ENCODE measurements at places on chromosomes 13 and 19.

DNA sequence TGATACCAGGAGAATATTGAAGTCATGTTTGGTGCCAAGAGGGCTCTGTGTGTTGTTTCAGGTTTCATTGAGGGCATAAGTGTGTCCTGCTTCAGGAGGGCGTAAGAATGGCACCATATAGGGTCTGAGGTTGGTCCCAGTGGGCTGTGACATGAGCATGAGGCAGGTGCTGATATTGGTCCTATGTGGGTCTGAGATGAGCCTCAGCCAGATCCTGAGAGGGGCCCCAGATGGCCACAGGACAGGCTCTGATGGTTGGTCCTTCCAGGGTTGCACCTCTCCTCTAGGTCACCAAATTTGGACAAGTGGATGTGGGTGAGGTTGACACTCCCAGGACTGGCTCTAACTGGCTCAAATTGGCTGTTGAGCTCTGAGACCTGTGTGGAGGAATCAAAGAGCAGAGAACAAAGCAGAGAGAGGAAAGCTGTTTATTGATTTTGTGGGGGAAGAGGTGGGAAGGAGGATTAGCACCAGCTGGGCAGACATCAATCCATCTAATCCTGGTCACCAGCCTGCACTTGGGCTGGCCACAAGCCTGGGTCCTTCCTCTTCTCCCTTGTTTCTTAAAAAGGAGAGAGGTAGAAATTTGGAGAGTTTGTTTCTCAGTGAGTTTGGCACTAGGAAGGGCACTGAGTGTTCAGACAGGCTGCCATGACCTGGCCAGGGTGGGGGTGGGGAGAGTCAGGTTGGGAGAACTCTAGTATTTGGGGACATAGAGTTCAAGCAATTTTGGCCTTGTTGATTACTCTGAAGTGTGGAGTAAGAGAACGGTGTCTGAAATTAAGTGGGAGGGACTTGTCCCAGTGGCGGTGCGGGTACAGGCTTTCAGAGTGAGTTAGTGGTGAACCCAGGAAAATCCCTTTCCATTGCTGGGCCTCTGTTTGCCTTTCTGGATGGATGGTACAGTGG, 38.7 kb downstream of the CYP2B6 start:
- H3K27ac ChIP-seq = no peak overlapping the region
- no peak for DNase-seq
- peaks cover 47% of the 10 kb centered on the region for H3K27me3 ChIP-seq
- no peaks in the 10 kb centered on the region for H3K36me3 ChIP-seq
- H3K4me3 ChIP-seq = no peak overlapping the region

GRCh38 chr13:112451512-112452379, 75.6 kb downstream of the SPACA7 start:
- DNase-seq = no peak
- H3K27ac ChIP-seq = peak overlapping the region; percentile 35
- peaks cover 11% of the 10 kb centered on the region for H3K4me1 ChIP-seq
- no peaks in the 10 kb centered on the region for H3K36me3 ChIP-seq
- no peak overlapping the region for H3K4me3 ChIP-seq
- H3K27me3 ChIP-seq = no peaks in the 10 kb centered on the region

DNA sequence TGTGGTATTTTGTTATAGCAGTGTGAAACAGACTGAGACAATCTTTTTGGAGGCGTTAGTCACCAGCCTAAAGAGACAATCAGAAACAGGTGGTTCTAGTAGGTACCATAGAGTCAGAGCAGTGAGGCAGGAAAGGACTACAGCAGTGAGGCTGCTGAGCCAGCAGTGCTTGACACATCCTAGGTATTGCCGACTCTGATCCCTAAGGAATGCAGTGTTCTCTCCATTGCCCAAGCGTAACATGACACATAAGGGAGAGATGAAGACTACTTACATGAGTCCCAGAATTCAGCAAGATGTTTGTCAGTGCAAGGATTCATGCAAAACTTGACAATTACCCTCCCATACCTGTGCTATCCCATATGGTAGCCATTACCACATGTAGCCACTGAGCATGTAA, 62.4 kb upstream of the XPO4 start:
- no peak for DNase-seq

- no peak overlapping the region for H3K4me3 ChIP-seq
- H3K27me3 ChIP-seq = no peaks in the 10 kb centered on the region
- DNase-seq = no peak
These were observed 739.4 kb downstream of the EFNB2 start for GRCh38 chr13:105796081-105796480.

- no peak overlapping the region for H3K4me3 ChIP-seq
- no peak overlapping the region for H3K27ac ChIP-seq
- H3K27me3 ChIP-seq = no peaks in the 10 kb centered on the region
- no peaks in the 10 kb centered on the region for H3K36me3 ChIP-seq
- DNase-seq = no peak
These were observed 144.6 kb upstream of the UBL3 start for GRCh38 chr13:29994911-29995595.

DNA sequence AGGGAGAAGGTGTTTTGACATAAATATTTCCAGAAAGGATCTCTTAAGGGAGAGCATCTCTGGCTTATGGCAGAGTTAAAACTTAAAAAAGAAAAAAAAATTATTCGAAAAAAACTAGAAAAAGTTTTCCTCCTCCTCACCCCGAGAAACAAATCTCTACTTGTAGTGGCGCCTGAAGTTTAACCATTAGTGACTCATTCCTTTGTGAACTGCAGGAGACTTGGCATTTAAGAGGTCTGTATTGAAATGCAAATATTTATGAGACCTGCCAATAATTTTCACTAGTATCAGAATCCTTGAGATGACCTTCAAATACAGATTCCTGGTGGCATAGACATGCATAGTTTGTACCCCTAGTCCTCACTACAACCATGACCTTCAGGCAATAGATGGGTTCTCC, 64.9 kb upstream of the MED4 start:
- no peak for DNase-seq
- H3K27me3 ChIP-seq = no peaks in the 10 kb centered on the region
- peaks cover 7% of the 10 kb centered on the region for H3K4me1 ChIP-seq
- no peaks in the 10 kb centered on the region for H3K36me3 ChIP-seq

DNA sequence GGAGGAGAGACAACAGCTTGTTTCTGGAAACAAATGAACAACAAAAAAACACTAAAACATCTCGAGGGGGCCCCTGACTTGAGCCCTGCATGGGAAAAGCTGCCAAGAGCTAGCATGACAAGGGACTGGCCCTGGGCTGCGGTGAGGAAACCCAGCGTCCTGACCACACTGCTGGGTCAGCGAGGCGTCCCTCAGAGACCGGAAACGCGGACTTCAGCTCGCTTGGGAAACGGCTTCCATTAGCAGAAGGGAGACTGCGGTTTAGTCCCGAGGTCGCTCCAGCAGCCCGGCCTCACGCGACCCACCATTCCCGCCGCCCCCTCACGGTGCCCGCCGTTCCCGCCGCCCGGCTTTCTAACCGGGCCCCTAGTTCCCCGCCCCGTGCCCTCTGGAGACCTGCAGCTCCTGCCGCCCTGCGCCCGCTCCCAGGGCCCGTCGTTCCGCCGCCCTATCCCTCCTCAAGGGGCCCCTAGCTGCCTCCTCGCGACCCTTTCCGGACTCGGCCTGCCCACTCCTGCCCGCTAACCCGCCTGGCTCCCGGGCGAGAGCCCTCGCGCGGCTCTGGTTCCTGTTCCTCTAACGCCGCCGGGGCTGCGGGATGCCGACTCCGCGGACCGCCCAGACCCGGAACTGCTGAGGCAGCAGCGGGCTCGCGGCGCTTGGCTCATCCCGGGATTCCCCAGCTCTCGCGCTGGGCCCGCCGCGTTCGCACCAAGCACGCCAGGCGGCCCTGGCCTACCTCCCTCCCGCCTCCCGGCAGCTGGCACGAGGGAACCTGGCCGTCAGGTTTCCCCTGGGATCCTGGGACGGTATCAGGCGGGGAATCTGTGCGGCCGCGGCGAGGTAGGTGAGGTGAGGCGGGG, at the start of gene CCDC122:
Gene CCDC122, minus strand, starts transcription at position 849 of the 863 bp plus-strand sequence. CDS start 10,364 bp downstream, outside the sequence.
- peaks cover 16% of the 10 kb centered on the region for H3K4me1 ChIP-seq
- peak within 1 kb of the TSS; percentile 93 for H3K27ac ChIP-seq
- no peaks in the 10 kb centered on the region for H3K36me3 ChIP-seq
- DNase-seq = peak; percentile 51
- H3K27me3 ChIP-seq = peaks cover 37% of the 10 kb centered on the region

GRCh38 chr19:13376537-13376936, 129.7 kb downstream of the CACNA1A start:
- no peak for DNase-seq
- H3K4me1 ChIP-seq = no peaks in the 10 kb centered on the region
- H3K36me3 ChIP-seq = no peaks in the 10 kb centered on the region
- H3K27me3 ChIP-seq = peaks cover 17% of the 10 kb centered on the region

DNA sequence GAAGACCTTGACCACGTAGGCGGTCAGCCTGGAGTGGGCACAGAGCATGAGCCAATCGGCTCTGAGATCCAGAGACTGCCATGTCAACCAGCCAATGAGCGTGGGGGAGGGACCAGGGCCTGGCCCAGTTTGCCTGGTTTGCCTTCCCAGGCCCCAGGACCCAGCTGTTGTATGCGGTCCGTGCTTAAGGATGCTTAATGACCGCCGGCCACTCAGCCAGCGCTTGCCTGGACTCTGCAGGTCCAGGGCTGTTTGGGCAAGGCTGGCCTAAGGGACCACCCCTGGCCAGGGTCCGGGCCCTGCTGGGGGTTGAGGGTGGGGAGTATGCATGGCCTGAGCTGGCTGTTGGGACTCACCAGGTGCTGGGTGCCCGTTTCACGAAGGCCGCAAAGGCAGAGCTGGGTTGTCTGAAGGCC, 23.1 kb upstream of the TNFSF14 start:
- no peak overlapping the region for H3K27ac ChIP-seq
- H3K36me3 ChIP-seq = no peaks in the 10 kb centered on the region
- no peaks in the 10 kb centered on the region for H3K4me1 ChIP-seq
- H3K27me3 ChIP-seq = peaks cover under 1% of the 10 kb centered on the region
- no peak overlapping the region for H3K4me3 ChIP-seq

DNA sequence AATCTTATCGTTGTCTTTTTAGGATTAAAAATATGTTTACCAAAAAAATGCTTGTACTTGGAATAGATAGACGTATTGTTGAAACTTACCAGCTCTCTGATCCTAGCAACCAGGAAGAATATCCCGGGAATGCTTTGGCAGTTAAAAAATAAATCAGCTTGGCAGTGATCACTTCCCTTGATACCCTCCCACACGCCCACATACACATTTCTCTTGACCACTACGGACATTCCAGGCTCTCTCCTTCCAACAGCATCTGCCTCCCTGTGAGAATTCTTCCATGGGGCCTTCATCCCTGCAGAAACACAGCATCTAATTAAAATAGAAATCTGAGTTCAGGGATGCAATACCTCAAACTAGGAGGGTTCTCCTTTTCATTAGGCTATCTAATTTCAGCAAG, 57.9 kb downstream of the THSD1 start:
- H3K27ac ChIP-seq = no peak overlapping the region
- no peak overlapping the region for H3K4me3 ChIP-seq
- no peaks in the 10 kb centered on the region for H3K36me3 ChIP-seq
- DNase-seq = no peak
- peaks cover 4% of the 10 kb centered on the region for H3K4me1 ChIP-seq

- peaks cover 6% of the 10 kb centered on the region for H3K27me3 ChIP-seq
- H3K4me1 ChIP-seq = peaks cover 16% of the 10 kb centered on the region
- peaks cover 5% of the 10 kb centered on the region for H3K36me3 ChIP-seq
- no peak for DNase-seq
- peak overlapping the region; percentile 97 for H3K4me3 ChIP-seq
- H3K27ac ChIP-seq = peak overlapping the region; percentile 7
These were observed 920 bp upstream of the TIMM13 start for GRCh38 chr19:2428321-2428690.

DNA sequence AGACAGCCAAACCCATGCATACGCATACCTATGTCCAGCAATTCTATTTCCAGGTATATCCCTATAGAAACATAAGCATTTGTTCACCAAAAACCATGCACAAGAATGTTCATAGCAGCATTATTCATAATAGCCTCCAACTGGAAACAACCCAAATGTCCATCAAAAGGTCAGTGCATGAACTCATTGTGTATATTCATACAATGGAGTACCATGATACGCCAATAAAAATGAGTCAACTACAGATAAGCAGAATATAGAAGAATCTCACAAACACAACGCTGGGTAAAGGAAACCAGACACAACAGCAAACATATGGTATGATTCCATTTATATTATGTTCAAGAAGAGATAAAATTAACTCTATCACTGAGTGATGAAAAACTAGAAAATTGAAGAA, 23.8 kb downstream of the DEDD2 start:
- H3K36me3 ChIP-seq = no peaks in the 10 kb centered on the region
- H3K4me3 ChIP-seq = no peak overlapping the region

DNA sequence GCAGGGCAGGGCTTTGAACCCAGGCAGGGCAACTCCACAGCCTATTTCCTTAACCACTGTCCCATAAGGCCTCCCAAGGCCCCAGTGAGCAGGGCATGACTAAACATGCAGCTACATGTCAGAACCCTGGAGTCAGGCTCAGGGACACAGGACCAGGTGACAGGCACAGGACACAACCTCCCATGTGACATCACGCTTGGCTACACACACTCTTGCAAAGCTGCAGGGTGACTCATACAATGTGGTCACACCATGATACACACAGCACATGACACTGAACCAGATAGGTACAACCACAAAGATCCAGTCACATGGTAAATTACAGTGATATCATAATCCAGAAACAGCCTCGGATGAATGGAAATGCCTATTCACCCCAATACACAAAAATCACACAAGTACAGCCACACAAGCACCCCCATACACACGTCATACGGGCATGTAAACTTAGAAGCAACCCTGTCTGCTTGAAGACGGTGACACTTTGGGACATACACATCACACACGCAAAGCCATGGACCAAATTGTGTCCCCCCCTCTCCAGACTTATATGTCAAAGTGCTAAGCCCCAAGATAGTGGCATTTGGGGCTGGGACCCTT, 14.5 kb downstream of the KLK4 start:
- no peak overlapping the region for H3K4me3 ChIP-seq
- no peak for DNase-seq
- H3K4me1 ChIP-seq = no peaks in the 10 kb centered on the region
- H3K36me3 ChIP-seq = no peaks in the 10 kb centered on the region

DNA sequence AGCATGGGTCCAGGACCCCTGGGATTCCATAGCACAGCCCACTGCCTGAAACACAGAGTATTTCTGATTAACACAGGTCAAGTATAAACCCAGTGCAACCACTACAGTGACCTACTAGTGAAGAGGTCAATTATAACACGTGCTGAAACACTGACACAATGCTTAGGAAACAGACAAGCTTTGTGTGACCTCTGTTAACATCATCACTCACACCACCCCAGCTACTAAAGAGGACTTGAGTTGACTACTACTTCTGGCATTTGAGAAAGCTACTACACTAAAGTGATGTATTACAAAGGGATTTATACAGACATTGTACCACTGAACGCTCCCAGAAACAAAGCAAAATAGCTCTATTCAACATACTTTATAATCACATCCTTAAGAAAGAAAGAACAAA, 1935.9 kb upstream of the PCDH20 start:
- peak overlapping the region; percentile 89 for H3K27ac ChIP-seq
- no peak for DNase-seq
- peaks cover 3% of the 10 kb centered on the region for H3K36me3 ChIP-seq
- H3K27me3 ChIP-seq = no peaks in the 10 kb centered on the region
- H3K4me1 ChIP-seq = peaks cover 9% of the 10 kb centered on the region

DNA sequence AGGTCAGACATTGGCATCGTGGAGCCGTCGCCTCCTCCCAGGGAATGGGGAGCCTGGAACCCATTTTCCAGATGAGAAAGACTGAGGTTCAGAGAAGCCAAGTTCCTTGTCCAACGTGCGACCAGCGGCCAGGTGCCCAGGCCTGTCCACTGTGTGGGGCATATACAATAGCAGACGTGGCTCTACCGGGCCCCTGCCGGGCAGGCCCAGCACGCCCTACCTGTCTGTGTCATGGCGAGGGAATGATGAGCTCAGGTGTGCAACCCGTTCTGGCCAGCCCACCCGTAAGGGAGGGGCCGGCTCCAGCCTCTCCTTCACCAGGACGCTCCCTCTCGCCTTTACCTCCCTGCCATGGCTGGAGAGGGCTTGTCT, 837 bp downstream of the GNA15 start:
- no peaks in the 10 kb centered on the region for H3K4me1 ChIP-seq
- H3K27me3 ChIP-seq = peaks cover 3% of the 10 kb centered on the region
- no peak overlapping the region for H3K27ac ChIP-seq
- no peak overlapping the region for H3K4me3 ChIP-seq
